Left hindlimb (tissue), 1 donor: ENCODE measurements at places on chromosomes 6 and 20.

DNA sequence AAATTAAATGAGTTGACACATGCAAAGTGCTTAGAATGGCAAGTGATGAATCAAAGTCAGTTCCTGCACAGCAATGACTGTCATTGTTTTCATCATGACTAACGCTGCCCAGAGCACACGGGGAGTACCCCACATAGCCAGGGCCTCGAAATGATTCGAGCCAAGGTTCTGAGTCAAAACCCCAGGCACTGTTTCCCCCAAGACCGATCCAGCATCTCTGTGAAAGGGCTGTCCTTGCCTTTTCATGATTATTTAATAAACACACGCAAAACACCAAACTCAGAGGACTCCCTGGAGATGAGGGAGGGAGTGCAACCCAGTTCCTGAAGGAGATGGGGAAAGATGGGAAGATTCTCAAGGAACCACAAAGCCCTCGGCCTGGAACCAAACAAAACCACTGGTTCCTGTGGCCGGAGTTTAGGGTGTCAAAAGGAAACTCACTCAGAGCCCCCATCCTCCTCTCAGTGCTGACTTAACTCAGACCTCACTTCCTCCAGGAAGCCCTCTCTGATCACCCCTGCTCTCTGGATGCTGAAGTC, 3.8 kb downstream of the PREX1 start:
- no peak for DNase-seq

GRCh38 chr6:56668158-56668557, 25.5 kb upstream of the DST start:
- no peak for DNase-seq

DNA sequence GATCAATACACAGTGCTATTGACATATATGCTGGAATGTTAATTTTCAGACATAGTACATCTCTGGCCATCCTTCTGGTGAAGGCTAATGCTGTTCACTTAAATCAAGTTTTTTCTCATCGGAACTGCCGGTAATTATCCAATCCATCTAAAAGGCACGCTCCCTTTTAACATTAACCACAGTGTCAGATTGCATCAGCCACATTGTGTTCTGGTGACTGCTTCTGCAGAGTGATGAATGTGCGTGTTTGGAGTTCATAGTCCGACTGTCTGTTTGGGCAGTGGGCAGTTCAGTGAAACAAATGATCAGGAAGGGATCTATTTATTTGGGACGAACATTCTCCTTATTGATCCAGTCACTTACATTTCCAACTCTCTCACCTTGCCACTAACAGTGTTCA, 49.5 kb downstream of the SOBP start:
- DNase-seq, result no peak

DNA sequence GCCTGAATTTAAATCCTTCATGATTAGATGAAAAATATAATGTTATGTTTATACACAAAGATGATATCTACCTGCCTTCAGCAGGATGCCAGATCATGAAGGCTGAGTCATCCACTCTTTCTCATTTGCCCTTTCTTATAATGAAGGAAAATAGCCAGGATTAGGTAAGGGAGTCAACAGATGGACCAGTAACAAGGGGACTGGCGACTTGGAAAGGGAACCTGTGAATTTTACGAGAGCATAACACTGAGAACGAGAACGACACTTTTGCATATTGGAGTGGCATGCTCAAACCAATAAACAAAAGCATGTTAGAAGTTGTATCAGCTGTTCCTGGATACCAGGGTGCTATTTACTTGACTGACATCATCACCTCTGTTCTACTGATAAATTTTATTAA, 154.0 kb downstream of the LAMP5 start:
- DNase-seq, result no peak

GRCh38 chr6:170243791-170244291, 47.0 kb downstream of the DLL1 start:
- DNase-seq, result peak; percentile 62

- DNase-seq, result peak; percentile 34
Observed at GRCh38 chr6:170025935-170026750, 264.7 kb downstream of the DLL1 start.

GRCh38 chr6:109892451-109893435, 85.4 kb upstream of the GPR6 start:
- DNase-seq, result no peak

GRCh38 chr20:31675828-31676608, 38.3 kb downstream of the COX4I2 start:
- DNase-seq, result no peak

GRCh38 chr6:44021589-44022295, 105.5 kb downstream of the MRPL14 start:
- DNase-seq, result peak; percentile 34

GRCh38 chr6:121305957-121306607, 28.2 kb downstream of the TBC1D32 start:
- no peak for DNase-seq

DNA sequence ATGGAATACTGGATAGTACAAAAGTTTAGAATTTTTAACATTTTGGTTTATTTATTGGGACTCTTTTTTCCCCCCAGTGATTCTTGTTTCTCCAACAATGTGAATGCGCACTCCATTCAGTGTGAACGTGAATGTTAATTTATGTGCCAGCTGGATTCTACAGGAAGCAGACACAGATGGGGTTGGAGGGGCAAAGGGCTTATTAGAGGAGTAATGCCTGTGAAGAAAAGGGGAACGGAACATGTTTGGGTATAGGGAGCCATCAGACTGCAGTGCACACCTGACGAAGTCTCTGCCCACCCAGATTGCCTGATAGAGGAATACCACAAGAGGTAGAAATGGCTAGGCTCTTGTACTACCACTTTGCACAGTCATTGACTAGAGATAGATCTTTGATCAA, 48.2 kb downstream of the PTPRA start:
- DNase-seq, result no peak

DNA sequence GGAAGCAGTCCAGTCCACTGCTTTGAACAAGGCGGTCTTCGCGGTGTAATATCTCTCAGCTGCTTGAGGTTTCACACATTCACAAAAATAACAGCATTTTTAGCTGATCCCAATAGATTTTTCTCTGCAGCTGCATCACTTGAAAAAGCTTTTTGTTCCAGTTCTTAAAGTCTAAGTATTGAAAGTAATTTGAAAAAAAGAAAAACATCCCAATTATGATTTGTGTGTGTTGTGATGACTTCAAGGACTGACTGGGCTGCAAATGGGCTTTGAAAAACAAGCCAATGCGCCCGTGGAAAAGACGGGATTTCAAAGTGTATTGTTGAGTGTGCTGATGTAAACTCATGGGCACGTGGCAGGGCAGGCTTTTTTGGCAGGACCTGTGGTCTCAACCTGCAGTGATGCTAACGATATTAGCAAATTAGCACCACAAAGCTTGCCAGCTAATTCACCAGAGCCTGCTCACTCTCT, 151.1 kb downstream of the TMEM242 start:
- no peak for DNase-seq

GRCh38 chr6:155399062-155399744, 56.4 kb downstream of the NOX3 start:
- no peak for DNase-seq

DNA sequence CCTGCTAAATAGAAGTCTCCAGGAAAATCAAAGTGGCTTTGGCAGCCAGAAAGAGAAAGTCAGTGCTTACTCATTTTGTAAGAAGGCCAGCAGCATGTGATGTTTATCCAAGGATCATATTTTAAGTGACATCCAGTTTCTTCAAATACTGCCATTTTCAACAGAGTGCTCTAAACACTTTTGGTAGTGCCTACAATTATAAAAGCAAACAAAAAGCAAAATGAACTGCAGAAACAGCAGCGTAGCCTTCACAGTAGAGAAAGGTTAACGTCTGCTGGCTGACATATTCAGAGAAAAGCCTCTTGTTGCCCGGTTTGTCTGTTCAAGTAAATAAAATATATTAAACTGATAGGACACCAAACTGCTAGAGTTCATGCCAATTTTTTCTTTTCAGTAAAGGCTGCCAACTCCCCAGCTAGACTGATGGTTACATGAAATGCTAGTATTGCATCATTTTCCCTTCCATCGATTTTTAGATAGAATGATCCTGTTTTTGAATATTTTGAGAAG, 705.7 kb upstream of the SLC35B3 start:
- no peak for DNase-seq

- peak; percentile 86 for DNase-seq
Observed at GRCh38 chr6:148972481-148972880, 225.7 kb downstream of the UST start.

GRCh38 chr6:89140347-89141156, 5.3 kb upstream of the PM20D2 start:
- no peak for DNase-seq

DNA sequence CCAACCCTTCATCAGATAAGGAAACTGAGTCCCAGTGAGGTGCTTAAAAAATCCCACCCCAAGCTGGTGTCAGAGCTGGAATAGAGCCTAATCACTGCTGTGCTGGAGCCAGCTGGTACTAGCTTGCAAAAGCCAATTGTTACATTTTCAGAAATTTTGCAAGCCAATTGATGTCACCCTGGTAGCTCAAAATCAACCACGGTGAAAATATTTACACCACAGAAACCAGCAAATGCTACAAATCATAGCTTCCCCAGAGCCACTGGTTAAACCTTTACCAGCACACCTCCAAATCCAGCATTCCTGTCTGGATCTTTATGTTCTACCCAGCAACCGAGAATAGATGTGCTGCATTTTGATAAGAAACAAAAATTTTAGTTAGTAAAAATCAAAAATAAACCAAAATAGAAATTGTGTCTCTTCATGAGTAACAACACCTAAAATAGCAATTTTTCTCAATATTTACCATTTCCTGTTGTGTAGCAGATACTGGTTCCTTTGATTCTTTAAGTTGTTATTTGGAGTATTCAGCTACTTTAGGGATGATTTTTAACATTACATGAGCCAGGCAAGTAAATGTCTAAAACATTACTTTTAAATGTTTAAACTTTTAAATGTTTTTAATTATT, 7.2 kb upstream of the LCA5 start:
- no peak for DNase-seq

DNA sequence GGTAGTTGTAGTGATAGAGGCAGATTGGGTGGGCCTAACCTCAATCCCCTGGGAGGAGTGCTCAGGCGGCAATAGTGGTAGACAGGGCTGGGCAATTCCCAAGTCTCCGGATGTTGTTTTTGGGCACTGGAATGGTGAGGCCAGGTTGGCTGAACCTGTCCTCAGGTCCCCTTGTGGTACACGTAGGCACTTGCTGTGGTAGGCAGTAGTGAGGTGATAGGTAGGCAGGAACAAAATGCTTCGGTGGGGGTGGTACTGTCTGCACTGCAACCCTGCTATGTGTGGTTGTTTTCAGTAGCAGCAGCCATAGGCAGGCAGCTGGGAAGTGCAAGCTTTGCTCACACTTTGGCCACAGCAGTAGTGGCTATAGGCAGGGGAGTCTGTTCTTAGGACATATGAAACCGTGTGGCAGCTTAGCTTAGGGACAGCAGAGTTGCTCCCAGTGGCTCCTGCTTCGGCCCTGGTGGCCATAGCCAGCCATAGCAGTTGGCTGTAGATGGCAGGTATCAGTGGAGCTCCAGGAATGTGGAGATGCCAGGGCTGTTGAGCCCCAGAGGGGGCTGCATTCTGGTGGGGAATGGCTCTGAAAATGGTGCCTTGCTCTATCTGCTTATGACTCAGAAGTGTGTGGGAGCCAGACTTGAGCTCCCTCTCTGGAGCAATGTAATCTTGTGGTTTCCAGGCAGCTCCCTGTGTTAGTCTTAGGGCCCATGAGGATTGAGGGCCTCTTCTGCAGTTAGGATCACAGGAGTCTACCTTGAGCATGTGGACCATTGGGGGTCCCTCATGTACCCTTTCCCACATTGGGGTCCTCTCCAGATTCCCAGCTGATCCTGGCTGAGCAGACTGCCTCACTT, 241.8 kb upstream of the BMP2 start:
- DNase-seq, result no peak

DNA sequence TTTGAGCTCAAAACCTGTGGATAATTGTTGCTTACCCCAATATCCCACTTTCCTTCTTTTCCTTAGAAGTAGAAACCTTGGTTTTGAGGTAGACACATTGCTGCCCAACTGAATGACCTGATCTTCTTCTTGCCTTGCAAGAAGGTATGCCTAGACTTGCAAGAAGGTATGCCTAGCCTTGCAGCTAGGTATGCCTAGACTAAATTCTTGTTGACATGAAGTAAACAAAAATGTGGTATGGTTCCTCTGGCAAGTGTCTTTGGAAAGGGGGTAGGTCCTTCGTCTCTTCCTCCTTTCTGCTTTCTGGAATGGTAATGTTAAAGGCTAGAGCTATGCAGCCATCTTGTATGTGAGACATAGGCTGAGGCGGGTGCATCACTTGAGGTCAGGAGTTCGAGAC, 129.2 kb downstream of the GMPR start:
- DNase-seq, result no peak

DNA sequence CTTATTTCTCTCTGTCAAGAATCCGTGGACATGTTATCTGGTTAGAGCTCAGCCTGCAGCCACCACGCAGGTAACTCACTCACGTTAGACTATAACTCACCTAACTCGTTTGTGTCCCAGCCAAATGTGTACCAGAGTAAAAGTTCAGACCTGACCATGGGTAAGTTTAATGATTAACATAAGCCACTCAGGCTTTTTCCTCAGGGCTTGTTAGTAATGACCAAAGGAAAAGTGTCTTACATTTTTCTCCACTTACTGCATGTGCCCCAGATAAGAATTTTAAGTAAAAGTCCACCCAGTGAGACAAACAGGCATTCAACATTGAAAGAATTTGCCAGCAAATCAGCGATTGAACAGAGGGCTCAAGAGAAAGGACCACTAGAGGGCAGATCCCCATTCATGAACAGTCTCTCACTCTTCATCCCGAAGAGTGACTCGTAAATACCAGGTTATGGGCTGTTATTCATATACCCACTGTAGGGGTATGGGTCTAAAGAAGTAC, at the start of gene PKHD1:
Gene PKHD1, minus strand, starts transcription at position 116 of the 502 bp plus-strand sequence. CDS start 2,680 bp downstream, outside the sequence.
- DNase-seq, result no peak

DNA sequence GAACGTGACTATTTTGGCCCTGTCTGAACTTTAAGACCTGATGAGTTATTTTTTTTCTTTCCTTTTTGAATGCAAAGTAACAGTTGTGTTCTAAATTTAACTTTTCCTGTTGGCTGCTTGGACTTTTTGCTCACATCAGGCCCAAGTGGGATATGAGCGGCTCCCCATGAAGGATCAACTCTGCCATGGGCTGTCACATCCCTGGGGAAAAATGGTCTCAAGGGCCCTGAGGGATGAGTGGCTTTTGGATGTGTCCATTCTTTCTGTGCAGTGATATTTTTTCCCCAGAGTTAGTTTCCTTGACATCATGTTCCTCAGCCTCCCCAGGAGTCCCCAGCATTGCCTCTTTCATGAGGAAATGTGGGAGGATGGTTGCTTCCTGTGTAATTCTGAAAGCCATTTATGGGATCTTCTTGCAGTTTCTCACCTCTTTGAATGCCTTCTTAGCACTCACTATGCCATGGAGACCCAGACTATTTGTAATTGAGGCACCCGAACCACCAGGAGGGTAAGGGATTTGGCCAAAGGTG, 92.5 kb downstream of the SLC24A3 start:
- no peak for DNase-seq

- no peak for DNase-seq
Observed at GRCh38 chr6:227812-228338, 64.4 kb upstream of the DUSP22 start.
